ENCODE measurements at places on chromosomes 4 and X. TPM values are rescaled to one million over a fixed set of nuclear protein-coding genes. Genes with fewer than 3 reads are reported as not detected.
A peak's percentile ranks its signal among the peaks of the same experiment; 100 is the strongest.

DNA sequence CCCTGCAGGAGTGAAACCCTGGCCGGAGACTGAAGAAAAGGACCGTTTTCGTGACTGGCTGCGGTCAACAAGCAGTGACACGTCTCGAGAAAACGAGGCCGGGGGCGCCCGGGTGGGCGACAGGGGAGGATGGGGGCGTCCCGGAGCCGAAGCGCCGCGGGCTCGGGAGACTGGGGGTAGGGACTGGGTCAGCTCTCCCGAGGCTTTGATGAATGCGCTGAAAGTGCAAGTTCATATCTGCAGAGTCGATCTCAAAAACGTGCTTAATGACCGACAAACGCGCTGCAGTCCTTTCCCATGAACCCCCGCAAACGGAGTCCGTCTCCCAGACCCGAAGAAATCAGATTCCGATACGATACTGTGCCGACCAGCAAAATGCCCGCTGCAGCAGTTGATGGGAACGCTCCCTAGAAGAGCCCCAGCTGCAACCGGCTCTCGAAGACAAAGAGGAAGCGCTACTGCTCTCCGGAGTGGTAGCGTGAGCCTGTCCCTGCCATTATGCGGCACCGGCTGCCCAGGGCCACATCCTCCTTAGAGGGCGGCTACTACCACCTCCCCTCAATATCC, 806 bp upstream of the CD99L2 start:
- H3K4me1 ChIP-seq = peaks cover 7% of the 10 kb centered on the region
- DNase-seq = no peak
- no peaks in the 10 kb centered on the region for H3K27me3 ChIP-seq
- no peaks in the 10 kb centered on the region for H3K36me3 ChIP-seq
- peak overlapping the region; percentile 84 for H3K27ac ChIP-seq

DNA sequence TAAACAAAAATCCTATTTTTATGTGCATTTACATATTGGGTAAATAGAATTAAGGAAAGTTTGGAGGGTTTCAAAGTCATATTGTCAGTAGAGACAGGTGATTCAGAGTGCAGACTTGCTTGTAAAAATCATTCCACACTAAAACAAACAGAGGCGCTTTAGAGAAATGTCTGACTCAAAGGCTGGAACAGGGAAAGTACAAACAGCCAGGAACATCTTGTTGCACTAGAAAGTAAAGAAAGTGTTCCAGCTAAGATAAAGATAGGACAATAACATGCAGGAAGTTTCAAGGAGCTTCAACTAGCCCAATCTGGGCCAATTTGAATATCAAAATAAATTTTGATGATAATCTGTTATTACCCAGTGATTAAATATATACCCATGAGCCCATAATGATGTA, 16.4 kb upstream of the NUDT10 start:
- no peak overlapping the region for H3K4me3 ChIP-seq
- no peak overlapping the region for H3K27ac ChIP-seq
- no peaks in the 10 kb centered on the region for H3K4me1 ChIP-seq
- no peaks in the 10 kb centered on the region for H3K27me3 ChIP-seq

GRCh38 chrX:29903360-29903759, 312.0 kb upstream of the MAGEB2 start:
- H3K27me3 ChIP-seq = no peaks in the 10 kb centered on the region
- H3K36me3 ChIP-seq = no peaks in the 10 kb centered on the region
- DNase-seq = no peak
- no peak overlapping the region for H3K27ac ChIP-seq
- H3K4me3 ChIP-seq = no peak overlapping the region

GRCh38 chrX:72125331-72126047, 6.2 kb downstream of the RTL5 start:
- H3K4me1 ChIP-seq = peaks cover 98% of the 10 kb centered on the region
- no peaks in the 10 kb centered on the region for H3K36me3 ChIP-seq
- peaks cover 3% of the 10 kb centered on the region for H3K27me3 ChIP-seq
- no peak overlapping the region for H3K4me3 ChIP-seq
- no peak for DNase-seq
- peak overlapping the region; percentile 79 for H3K27ac ChIP-seq

GRCh38 chr4:89298788-89299152, 8.8 kb downstream of the GPRIN3 start:
- H3K27ac ChIP-seq = peak overlapping the region; percentile 40
- peaks cover 17% of the 10 kb centered on the region for H3K4me1 ChIP-seq
- H3K4me3 ChIP-seq = peak overlapping the region; percentile 32
- no peak for DNase-seq
- H3K27me3 ChIP-seq = no peaks in the 10 kb centered on the region

The ARAP2 gene
- 8.3 TPM for total RNA-seq

DNA sequence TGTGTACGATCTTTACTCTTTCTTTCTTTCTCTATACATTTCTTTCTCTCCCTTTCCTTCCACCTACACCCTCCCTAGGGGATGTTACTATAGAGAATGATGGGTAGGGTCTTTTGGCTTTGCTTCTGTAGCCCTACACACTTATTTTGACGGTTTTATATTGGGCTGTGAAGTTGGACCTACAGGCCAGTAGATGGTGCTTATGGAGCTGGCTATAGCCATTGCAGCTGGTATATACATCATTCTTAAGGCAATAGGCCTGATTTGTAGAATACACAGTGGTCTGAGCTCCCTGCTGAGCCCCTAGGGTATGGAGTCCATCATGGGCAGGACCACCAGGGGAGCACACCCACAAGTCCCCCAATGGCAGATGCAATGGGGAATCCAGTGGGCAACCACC, 1869.7 kb downstream of the STIM2 start:
- H3K36me3 ChIP-seq = no peaks in the 10 kb centered on the region
- no peak for DNase-seq
- no peaks in the 10 kb centered on the region for H3K4me1 ChIP-seq
- H3K27me3 ChIP-seq = no peaks in the 10 kb centered on the region
- H3K27ac ChIP-seq = no peak overlapping the region

The EGF gene
- total RNA-seq = 1.7 TPM

The MAGEB10 gene
- total RNA-seq = not detected

GRCh38 chrX:72029483-72030411, 102.0 kb downstream of the RTL5 start:
- H3K27me3 ChIP-seq = no peaks in the 10 kb centered on the region
- peaks cover 3% of the 10 kb centered on the region for H3K4me1 ChIP-seq
- H3K36me3 ChIP-seq = no peaks in the 10 kb centered on the region
- no peak overlapping the region for H3K4me3 ChIP-seq
- peak overlapping the region; percentile 80 for H3K27ac ChIP-seq

DNA sequence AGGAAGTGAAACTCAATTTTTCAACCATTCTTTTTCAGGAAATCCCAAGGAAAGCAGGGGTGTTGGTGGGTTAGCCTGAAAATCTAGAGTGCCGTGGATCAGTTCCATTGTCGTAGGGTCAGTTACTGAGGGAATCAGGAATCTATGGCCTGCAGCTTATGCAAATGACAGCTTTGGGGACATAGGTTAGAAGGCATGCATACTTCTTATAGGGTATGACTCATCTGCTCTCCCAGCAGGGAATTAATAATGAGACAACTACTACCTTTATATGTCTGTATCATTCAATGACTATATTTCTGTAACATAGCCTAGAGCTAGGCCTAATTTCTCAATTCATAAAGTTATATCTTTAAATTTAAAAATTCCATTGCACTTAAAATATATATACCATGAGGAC, 36.6 kb downstream of the ZNF41 start:
- no peak overlapping the region for H3K27ac ChIP-seq
- no peak for DNase-seq
- H3K36me3 ChIP-seq = peaks cover 19% of the 10 kb centered on the region
- no peaks in the 10 kb centered on the region for H3K4me1 ChIP-seq

The IL1RAPL1 gene
- total RNA-seq = 0.99 TPM

- H3K36me3 ChIP-seq = no peaks in the 10 kb centered on the region
- no peak for DNase-seq
- H3K27me3 ChIP-seq = no peaks in the 10 kb centered on the region
- no peak overlapping the region for H3K4me3 ChIP-seq
- no peaks in the 10 kb centered on the region for H3K4me1 ChIP-seq
- H3K27ac ChIP-seq = no peak overlapping the region
These were observed 21.8 kb downstream of the STARD8 start for GRCh38 chrX:68669094-68669860.

DNA sequence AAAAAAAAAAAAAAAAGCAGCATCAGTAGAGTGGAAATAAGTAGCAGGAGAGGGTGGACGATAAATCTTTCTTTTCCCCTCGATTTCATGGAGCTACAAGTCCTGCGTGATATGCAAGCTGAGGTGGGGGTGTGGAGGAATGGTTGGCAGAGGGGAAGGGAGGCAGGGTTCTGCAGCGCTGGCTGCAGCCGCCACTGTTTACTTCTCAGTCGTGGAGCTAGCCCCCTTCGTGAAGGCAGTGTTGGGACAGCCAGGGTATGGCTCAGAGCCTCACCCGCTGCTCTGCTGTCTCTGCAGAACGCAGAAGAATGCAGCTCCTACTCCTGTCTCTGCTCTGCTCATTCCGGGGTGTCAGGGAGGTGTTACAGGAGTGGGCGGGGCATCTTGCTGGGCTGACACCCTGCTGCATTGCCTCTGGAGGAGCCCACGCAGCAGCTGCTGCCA, 140.6 kb downstream of the GPM6A start:
- H3K27ac ChIP-seq = no peak overlapping the region
- no peaks in the 10 kb centered on the region for H3K36me3 ChIP-seq
- H3K27me3 ChIP-seq = no peaks in the 10 kb centered on the region
- DNase-seq = no peak
- peak overlapping the region; percentile 57 for H3K4me3 ChIP-seq
- peaks cover 6% of the 10 kb centered on the region for H3K4me1 ChIP-seq
